D721Med (cell line): ENCODE measurements at places on chromosomes 6 and 20.

- DNase-seq = no peak
These were observed 7.9 kb upstream of the NELFCD start for GRCh38 chr20:58973179-58973578.

- DNase-seq = no peak
These were observed 8.5 kb downstream of the JARID2 start for GRCh38 chr6:15254070-15254975.

- DNase-seq = no peak
These were observed 24.4 kb downstream of the SIRPD start for GRCh38 chr20:1533059-1533458.

DNA sequence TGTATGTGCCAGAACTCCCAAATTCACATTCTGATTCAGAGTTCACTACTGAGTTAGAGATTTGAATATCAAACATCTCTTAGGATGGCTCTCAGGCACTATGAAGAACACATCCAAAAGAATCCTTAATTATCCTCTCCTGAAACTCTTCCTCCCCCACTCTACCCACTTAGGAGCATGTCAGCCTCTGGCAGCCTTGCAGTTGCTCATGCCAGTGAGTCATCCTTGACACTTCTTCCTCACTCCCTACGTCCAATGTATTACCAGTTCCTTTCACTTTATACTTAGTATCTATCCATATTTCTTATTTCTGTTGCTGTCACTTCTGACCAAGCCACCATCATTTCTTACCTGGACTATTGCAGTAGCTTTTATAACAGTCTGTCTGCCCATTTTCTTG is 192.0 kb upstream of the IMPG1 start:
- DNase-seq = no peak

DNA sequence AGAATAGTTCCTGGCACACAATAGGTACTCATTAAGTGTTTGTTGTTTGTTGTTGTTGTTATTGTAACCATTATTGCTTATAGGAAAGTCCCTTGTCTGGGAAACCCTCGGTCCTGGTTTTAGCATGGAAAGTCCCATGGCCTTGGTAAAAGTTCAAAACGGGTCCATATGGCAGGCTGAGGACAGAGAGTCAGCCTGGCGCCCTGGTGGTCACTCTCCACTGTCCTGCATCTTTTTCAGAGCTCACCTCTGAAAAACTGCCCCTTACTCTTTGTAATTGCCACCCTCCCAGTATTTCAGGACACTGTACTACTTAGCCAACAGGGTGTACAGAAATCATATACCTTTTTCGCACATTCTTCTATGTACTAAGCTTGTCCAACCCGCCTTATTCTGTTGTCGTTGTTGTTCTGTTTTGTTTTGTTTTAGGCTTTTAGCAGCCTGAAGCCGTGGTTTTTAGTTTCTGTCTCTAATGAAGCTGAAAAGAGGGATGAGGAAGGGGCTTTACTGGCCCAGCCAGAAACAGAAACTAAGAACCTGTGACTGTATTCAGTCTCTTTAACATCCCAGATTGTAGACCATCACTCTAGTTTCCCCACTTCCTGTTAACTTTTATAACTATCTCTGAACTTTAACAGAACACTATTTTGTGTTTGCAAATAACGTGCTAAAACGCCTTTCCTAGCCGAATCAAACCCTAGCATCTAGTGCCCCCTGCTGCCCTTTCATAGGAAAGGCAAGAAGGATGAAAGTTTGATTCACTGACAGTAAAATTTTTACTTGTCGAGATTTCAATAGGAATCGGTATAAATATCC is 7.6 kb upstream of the TMEM14A start:
- peak; percentile 22 for DNase-seq

DNA sequence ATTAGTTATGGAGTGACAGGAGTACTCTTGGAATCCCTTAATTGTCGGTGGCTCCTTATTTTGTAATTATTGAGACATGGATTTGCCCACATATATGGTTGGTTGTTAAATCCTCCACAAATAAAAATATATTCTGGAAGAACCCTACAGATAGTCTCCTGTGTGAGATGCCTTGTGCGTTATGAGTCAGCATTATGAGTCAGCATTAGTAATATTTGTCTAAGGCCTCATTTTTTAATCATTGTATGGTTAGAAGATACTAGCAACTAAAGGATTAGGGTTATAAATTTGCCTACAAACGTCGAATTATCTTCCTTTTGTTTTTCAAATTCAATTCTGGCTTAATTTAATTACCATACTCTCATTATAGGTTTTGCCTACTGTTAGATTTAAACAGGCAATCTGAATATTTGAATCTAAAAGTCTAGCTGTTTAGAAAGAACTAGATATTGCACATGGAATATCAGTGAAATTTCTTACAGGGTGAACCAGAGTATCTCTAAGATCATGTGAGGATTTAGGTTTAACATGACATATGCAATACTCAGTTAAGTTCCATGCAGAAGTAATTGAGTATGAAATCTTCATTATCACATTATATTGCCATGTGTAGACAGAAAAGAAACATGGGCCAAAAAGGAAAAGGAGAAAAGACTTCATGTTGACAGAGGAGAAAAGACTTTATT is 5.9 kb downstream of the C6orf58 start:
- no peak for DNase-seq

DNA sequence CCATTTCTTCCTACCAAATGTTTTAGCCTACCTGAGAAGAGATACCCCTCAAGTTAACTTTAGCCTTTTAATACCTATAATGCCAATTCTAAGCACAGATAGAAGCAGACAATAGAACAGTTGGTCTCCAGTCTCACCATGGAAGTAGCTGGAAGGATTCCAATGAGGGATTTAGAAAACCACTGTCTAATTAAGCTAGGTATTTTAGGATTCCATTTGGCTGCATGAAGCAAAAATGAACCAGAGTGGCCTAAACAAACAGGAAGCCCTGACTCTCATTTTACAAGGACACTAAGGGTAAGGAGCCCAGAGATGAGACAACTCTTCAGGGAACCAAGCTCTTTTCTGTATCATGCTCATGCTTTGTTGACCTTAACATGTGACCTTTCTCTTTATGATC is 199.2 kb downstream of the ALDH8A1 start:
- DNase-seq = no peak

DNA sequence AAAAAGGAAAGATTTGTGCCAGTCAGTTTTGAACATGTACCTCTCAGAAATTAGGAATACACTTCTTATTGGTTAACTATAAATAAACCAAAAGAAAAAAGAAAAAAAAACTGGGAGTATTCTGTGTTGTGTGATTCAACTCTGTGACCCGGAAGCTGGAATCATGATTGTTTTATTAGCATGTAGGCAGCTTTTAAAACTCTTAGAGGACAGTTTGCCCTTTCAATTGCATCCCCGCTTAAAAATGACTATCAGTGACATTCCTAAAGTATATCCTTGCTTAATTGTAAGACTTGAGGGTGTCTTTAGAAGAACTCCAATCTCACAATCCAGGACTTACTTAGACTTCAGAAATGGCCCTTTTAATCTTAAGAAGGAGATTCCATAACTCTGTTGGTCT is 29.1 kb upstream of the TENT5A start:
- DNase-seq = no peak

DNA sequence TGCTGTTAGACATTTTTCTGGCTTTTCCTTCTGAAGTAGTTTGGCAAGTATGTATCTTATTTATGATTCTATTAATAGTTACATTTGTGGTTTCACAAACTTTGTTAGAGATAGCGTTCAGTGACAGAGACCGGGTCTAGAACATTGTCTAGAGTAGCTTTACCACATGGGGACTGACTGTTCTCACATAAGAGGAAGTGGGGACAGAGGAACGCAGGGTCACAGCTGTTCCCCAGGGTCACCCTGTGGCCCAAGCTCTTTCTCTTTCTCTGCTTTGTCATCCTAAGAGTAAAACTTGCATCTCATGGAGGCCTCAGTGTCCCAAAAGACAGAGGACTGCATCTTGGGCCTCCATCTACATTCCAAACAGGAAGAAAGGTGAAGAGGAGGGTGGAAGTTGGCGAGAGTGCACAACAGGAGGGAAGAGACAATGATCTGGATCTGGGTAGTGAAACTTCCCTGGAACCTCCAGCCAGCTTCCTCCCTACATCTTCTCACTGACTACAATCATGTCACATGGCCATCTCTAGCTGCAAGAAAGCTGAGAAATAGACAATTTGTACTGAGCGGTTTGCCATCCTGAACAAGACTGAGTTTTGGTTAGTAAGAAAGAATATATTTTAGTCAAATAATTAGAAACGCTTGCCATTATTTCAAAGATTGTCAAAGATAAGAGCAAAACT is 645.8 kb upstream of the ARID1B start:
- DNase-seq = no peak

GRCh38 chr6:44564906-44565524 is 177.5 kb downstream of the CDC5L start:
- DNase-seq = no peak

- DNase-seq = no peak
These were observed 32.6 kb downstream of the BMP6 start for GRCh38 chr6:7758456-7758855.

- no peak for DNase-seq
These were observed 19.1 kb upstream of the HLA-DQB1 start for GRCh38 chr6:32685603-32686002.

- no peak for DNase-seq
These were observed 33.0 kb downstream of the FRMD1 start for GRCh38 chr6:168045706-168046620.

DNA sequence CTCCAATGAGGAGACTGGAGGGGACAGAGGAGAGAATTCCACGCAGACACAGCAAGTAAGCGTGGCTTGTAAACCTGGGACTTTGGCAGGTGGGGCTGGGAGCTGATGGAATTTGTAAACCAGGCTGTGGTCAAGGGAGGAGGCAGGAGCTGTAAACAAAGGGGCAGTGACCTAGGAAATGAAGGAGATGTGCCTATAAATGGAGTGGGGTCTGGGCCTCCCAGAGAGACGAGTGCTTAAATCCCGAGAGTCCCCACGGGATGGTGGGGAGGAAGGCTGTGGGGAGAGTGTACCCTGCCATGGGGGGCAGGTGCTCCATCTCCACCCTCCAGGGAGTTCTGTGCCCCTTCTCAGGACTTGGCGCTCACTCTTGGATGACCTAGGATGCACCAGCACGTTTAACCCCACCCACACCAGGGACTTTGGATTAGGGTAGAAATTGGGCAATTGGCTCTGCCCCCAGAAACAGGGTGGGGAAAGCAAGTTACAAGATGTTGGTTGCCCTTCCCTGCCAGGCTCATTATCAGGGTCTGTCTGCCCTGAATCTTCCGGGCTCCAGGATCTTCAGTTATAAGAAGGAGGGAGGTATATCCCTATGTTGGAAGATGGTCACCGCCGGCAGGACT is 4.0 kb upstream of the DHX16 start:
- DNase-seq = no peak

DNA sequence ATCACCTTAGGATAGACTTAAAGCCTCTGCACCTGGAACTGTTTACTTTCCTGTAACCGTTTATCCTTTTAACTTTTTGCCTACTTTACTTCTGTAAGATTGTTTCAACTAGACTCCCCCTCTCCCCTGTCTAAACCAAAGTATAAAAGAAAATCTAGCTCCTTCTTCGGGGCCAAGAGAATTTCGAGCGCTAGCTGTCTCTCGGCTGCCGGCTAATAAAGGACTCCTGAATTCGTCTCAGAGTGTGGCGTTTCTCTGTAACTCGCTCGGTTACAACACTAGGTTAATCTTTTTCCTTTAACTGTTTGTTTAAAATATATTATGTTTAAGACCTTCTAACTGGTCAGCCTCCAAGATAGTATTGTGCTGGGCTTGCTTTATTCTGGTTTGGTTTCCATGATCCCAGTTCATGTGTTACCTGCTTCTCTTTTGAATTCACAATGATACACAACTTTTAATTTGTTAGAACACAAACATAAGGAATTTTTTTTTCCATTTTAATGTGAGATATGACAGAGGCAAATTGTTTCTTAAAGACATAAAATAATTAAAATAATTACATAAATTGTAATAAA is 8.7 kb upstream of the NQO2 start:
- no peak for DNase-seq

GRCh38 chr6:82025271-82025670 is 222.3 kb downstream of the IBTK start:
- no peak for DNase-seq

DNA sequence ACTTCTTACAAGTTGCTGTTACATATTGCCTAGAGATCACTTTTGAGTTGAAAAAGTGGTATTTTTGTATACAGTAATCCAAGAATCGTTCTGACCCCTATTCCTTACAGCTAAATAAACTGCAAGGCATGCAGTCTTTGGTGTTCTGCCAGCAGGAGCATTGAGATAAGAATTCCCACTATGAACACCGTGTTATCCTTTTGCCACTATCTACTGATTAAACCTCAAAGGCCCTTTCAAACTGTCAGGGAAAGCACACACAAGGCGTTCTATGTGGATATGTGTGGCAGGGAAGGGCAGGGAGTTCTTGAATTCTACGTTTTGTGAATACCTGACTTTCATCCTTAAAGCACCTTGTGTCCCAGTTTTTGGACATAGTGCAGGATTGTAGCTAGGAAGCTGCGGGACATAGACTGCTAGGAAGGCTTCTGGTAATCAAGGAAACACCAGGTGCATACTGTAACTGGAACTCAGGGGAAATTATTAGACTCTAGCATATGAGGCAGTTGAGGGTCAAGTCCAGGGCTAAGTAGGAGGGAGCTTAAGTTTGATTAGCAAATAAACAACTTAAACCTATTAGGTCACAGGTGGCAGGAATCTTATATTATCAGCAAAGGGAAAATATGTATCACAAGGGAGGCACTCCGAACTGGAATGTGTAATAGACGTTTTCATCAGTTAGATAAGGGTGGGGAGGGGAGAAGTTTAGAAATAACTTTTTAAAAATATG is 506.6 kb downstream of the RNF144B start:
- no peak for DNase-seq

- DNase-seq = no peak
These were observed 13.4 kb upstream of the TOX2 start for GRCh38 chr20:43901296-43901695.

- no peak for DNase-seq
These were observed 35.1 kb upstream of the MAP3K4 start for GRCh38 chr6:160956300-160957035.

- DNase-seq = no peak
These were observed 47.1 kb upstream of the RNF8 start for GRCh38 chr6:37306624-37307222.
